ENCODE measurements at places on chromosomes 5 and 9.

DNA sequence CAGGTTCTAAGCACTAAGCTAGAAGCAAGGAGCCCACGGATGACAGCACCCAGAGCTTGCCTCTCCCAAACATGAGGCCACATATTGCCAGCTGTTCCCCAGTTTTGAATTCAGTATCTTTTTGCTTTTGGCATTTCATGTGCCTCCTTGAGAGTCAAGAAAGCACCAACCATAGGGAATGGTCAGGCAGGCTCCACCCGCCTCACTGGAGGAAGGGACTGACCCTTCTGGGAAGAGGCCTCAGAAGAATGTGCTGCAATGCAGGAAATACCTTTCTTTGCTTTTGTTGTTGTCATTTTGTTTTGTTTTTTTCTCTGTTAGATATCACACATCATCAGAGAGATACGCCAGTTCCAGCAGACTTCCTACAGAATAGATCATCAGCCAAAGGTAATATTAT lies 13.7 kb upstream of the CKMT2 start:
- no peak for DNase-seq

DNA sequence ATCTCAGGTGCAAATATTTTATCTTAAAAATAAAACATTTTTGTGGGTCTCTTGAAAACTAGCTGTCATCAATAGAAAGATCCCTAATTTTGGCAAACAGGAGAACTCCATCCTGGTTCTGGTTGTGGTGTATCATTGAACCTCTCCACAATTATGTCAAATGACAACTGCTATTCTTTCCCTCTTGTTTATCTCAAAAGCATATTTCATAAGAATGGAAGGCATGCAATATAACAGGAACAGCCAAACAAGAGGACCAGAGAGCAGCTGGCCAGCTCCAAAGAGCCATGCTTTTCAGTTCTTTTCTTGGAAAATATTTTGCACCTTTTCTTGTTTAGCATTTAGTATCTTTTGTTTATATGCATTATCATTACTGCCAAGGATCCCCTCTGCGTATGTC lies 125.4 kb downstream of the ADAMTS6 start:
- DNase-seq = no peak

- DNase-seq = no peak
Measured at GRCh38 chr5:51746023-51746422, 362.8 kb downstream of the ISL1 start.

- peak; percentile 82 for DNase-seq
Measured at GRCh38 chr9:12813960-12814876, 39.4 kb downstream of the LURAP1L start.

- DNase-seq = no peak
Measured at GRCh38 chr5:142309747-142310318, 15.0 kb downstream of the SPRY4 start.

DNA sequence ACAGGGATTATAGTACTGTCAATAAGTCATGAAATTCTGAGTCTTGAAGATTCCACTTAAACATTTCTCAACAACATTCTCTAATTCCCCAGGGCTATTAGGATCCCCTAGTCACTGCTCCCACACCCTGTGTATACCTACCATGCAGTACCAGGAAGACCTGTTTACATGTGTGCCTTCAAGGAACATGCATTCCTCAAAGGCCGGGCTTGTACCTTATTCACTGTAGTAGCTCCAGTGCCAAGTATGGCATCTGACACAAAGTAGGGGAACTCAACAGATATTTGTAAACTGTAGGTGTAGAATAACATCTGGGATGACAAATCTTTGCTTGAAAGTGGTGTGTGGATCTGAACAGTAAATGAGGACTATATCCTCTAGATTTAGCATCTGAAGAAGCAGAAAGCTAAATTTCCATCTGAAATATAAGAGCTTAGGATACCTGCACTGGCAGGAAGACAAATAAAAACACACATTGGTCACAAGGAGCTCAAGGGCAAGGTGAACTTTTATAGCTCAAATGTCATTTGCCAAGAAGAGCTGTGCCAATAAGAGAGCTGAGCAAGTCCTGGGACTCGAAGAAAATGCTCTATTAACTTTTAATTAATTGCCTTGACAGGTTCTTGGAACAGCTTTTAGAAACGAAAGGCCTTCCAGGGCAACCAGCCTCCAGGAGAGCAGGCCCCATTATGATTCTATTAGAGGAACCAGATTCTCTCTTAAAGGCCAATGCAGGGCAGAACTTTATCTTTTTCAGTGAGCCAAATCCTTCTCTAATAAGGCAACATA lies 52.3 kb upstream of the MYOT start:
- DNase-seq = no peak

- no peak for DNase-seq
Measured at GRCh38 chr9:8570776-8571175, 771.2 kb upstream of the DMAC1 start.

DNA sequence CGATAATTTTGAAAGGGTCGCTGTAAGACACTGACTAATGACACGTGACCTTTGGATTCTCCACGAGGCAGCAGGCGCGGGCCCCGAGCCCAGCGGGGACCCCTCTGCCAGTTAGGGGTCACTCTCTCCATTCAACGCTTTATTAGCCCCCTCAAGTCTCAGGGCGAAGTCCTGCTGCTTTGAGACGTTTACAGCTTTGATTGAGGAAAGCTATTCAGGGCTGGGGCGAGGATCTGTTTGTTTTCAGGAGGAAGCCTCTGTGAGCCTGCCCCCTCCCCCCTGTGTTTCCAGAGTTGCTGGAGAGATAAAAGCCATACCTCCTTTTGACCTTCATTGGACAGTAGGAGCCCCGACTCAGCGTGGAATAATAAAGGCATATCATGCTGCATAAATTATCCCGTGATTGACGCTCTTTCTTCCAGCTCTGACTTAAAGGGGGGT lies 31.4 kb upstream of the MSX2 start:
- DNase-seq = no peak

GRCh38 chr5:36507332-36507952 lies 99.0 kb upstream of the SLC1A3 start:
- peak; percentile 57 for DNase-seq

GRCh38 chr5:14120176-14120575 lies 23.0 kb upstream of the TRIO start:
- DNase-seq = no peak

DNA sequence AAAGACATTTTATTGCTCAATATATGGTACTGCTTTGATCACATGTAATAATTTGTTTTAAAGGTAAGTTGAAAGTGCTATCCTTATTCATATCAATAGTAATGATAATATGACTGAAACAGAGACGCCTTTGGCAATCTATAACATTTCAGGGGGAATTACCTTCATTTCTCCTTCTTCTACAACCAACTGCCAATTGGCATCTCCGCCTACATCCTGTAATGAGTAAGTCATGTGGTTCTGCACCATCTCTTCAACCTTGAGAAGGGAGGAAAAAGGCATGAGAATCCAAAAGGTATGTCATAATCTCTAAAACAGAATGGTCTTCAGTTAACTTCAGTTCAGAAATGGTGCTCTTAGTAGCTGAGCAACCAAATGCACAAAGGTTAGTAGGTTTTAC lies 52.4 kb downstream of the HMGCR start:
- no peak for DNase-seq

- DNase-seq = no peak
Measured at GRCh38 chr9:119284118-119284517, 85.1 kb downstream of the BRINP1 start.

- no peak for DNase-seq
Measured at GRCh38 chr9:92406477-92406876, 2.1 kb upstream of the OGN start.

DNA sequence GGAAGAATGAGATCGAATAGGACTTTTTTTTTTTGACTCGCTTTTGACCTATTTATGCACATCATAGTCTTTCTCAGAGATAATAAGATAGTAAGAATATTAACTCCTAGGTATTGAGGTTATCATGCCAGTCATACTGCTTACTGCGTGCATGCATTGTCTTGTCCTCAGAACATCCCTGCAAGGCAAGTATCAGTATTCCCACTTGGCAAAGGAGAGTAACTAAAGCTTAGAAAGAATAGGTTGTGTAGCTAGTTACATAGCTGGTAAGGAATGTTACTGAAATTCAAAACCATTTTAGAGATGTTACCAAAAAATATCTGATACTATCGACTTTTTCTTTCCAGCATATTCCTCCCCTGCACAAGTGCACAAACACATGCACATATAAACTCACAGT lies 296.1 kb upstream of the CLINT1 start:
- no peak for DNase-seq

- DNase-seq = no peak
Measured at GRCh38 chr9:92763721-92764380, 782 bp downstream of the BICD2 start.

DNA sequence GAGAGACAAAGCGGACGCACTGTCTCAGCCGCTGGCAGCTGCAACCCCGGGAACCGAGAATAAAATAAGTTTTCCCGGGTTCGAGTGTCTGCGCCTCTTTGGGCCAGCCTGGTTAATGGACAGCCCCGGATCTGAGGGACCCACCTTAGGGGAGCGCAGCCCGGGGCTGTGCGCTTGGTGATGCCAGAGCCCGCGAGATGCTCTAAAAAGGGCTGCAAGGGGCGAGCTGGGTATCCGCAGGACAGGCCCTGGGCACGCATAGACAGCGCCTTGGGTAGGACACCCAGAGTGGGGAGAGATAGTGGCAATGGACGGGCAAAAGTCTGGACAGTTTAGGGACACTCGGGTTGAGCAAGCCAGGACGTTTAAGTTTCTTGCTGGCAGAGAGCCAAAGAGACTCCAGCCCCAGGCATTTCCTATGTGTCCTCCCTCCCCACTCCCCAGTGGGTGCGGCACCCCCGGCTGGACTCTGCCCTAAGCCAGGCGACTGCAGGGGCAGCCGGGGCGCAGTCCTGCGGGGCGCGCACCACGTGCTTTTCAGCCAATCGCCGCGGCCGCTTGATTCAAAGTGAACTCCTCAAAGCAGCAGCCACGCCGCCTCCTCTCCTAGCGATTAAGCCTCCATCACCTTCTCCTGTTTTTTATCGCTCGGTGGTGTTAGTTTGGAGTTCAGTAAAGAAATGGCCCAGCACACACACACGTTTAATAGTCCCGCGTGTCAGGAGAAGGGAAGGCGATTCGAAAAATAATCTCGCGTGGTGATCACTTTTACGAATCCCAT lies 616 bp upstream of the ENC1 start:
- no peak for DNase-seq

DNA sequence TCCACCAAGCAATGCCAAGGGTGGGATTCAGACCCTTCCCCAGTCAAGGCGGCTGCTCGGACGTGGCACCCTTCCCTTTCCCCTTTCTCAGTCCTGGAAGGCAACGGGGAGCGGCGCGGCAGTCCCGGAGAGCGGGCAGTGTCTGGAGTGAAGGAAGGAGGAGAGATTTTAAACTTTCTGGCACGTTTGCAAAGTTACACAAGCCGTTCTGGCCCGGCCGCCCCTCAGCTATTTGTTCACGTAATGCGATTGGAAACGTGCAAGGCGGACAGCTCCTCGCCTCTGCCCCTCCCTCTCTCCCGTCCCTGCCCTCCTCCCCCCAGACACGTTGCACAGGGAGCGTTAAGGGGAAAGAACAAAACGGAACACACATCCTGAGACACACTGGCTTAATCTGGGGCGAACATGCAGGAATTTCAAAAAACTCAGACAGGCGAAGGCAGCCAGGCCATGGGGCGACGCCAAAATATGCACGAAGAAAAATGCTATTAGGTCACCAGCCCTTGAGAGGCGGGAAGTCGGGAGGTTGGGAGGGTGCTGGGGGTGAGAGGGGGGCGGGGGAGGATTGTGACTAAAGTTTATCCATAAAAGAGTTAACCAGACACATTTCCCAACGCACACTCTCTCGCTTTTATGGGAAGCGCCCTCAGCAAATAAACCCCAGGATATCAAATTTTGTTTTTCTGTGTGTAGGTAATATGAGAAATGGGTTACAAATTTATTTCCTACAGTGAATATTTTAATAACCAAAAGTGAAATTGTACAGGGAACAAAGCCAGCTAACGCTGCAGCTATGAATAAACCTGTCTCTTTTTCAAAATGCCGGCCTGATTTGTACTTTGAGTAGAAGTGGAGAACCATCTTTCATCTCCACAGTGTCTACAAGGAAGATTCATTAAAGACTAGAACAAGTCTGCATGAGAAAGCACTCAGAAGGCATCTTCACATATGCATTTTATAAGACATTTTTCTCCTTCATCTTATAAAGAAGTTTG lies at the start of gene LOX:
TSS of gene LOX (minus strand) at position 144 of the 995 bp plus-strand sequence. CDS start 274 bp downstream, outside the sequence.
- DNase-seq = no peak

GRCh38 chr5:36059571-36060419 lies 6.9 kb downstream of the UGT3A2 start:
- DNase-seq = no peak

GRCh38 chr5:2381861-2382260 lies 369.6 kb downstream of the IRX2 start:
- DNase-seq = no peak

GRCh38 chr5:18119156-18119785 lies 485.0 kb downstream of the TAF11L14 start:
- DNase-seq = no peak

DNA sequence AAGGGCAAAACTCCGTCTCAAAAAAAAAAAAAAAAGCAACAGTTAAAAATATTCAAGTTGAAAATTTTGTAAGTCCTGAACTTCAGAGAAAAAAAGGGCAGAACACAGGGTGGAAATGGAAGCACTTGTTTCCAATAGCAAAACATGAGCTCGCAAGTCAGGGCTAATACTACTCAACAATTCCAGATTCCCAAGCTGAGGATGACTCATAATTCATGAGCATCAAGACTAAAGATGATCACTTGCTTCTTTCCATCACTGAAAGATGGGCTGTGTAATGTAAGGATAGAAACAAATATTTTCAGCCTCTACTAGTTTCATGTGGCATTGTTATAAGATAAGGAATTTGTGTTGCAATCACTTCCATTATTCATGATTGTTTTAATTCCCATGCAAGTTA lies 33.5 kb upstream of the FST start:
- DNase-seq = no peak

DNA sequence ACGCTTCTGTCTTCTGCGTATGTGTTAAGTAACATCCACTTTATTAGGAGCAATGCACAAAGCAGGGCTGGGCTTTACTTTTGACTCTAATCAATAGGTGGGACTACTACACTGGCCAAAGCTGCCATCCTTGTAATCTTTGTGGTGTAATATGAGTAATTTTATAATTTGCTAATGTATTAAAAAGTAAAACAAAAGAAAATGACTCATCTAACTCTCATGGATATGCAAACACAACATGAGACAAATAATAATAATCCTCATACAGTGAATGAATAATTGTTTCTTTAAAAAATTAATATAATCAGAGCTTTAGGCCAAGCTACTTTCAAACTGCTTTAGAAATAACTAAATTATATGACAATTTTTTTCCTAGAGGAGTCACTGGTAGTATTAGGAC lies 90.7 kb downstream of the NR3C1 start:
- DNase-seq = no peak

DNA sequence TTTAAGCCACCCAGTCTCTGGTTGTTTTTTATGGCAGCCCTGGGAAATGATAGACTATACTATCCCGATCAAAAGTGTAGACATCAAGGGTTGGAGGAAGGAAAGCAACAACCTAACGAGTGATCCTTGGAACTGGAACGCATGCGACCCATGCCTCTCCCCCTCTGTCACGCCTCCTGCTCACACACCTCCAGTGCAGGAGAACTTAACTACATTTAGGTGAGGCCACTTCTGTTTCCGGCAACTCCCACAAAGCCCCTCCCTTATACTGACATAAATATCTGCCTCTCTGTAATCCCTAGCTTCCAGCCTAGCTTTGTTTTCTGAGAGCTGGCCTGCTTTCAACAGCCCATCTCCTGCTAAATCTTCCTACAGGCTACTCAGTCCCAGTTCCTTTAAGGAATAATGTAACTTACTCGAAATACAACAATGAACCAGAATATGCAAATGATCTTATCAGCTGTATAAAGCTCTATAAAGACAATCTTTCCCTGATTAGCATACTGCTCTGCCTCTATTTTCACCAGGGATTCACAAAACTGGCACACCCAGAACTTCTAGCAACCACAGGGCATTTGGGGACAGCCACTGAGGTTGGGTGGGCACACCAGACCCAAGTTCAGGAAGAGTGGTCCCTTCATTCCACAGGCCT lies 73.9 kb downstream of the GABBR2 start:
- no peak for DNase-seq
